ENCODE measurements at places on chromosomes 3 and 15.
A peak's percentile ranks its signal among the peaks of the same experiment; 100 is the strongest.

- no peak overlapping the region for H3K27ac ChIP-seq
- no peak overlapping the region for H3K4me3 ChIP-seq
- H3K36me3 ChIP-seq = no peaks in the 10 kb centered on the region
- H3K27me3 ChIP-seq = no peaks in the 10 kb centered on the region
Observed at GRCh38 chr15:35281515-35281914, 196.4 kb upstream of the NANOGP8 start.

DNA sequence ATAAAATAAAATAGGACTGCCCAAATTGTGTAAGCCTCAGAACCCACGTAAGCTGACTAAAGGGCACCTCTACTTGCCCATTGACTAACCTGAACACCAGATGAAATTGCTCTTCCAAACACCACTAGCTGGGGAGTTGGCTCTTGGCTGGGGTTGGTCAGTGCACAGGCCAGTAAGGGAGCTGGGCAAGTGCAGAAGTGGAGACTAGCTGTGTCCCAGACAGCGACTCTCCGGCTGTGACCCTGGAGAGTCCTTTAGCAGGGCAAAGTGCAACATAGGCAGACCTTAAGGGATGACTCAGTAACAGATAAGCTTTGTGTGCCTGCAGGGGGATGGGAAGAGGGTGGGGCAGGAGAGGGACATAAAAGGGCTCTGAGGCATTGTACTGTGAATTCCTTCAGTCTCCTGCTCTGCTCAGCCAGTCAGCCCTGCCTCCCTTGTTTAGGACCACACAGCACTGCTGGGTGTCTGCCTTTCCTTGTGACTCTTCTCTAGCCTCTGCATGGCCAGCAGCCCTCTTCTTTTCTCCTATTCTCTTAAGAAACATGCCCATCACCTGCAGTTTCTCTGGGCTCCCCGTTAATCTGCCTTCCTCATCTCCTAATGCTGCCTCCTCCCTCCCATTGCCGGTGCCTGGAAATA, 13.2 kb downstream of the NR1I2 start:
- H3K27ac ChIP-seq = no peak overlapping the region
- H3K36me3 ChIP-seq = no peaks in the 10 kb centered on the region
- no peak overlapping the region for H3K4me3 ChIP-seq
- no peaks in the 10 kb centered on the region for H3K4me1 ChIP-seq
- DNase-seq = no peak

DNA sequence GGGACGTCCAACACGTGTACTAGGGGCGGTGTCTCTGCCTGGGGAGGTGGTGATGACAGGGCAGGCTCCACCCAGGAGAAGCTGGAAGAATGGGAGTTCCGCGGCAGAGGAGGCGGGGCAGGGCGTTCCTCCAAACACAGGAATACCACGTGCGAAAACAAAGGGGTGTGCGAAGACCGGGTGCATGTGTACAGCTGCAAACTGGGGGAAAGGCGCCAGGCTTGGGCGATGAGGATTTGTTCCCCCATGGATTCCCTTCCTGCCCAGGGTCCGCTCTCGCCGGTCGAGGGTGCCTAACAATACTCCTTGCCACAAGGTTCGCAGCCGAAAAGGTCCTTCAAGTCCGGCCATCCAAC, 500 bp upstream of the ZSCAN2 start:
- peak overlapping the region; percentile 98 for H3K4me3 ChIP-seq
- peaks cover 10% of the 10 kb centered on the region for H3K4me1 ChIP-seq
- DNase-seq = peak; percentile 92
- H3K27ac ChIP-seq = peak overlapping the region; percentile 77
- H3K36me3 ChIP-seq = peaks cover 18% of the 10 kb centered on the region

GRCh38 chr3:152335273-152335672, 66.5 kb downstream of the MBNL1 start:
- H3K27ac ChIP-seq = peak overlapping the region; percentile 24
- DNase-seq = no peak
- no peaks in the 10 kb centered on the region for H3K27me3 ChIP-seq
- H3K4me1 ChIP-seq = peaks cover 78% of the 10 kb centered on the region
- no peaks in the 10 kb centered on the region for H3K36me3 ChIP-seq

DNA sequence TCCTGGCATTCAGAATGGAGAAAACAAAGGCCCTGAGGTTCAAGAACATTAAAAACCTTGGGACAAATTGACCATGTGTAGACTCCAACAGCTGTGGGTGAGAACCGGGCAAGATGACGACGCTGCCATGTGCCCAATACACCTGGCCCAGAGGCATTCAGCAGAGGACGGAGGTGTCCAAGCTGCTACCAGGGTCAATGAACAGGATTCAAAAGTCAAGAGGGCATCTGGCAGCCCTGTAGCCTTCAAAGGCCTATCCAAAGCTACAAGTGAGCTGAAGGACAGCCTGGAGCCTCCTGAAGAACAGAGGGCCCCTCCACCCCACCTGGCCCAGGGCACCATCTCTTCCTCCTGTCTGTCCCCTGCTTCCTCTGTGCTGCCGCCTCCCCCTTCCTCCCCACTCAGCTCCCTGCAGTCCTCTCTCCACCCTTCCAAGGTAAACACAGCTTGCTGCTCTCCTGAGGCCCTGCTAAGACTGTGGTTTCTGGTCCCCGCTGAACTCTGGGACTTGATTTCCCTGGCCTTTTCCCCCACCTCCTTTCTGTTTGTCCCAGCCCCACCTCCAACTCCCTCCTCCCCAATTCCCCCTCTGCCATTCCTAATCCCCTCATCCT, 57.5 kb downstream of the HMCES start:
- H3K4me1 ChIP-seq = no peaks in the 10 kb centered on the region
- no peak for DNase-seq
- H3K36me3 ChIP-seq = no peaks in the 10 kb centered on the region

GRCh38 chr15:31217067-31217466, 109.6 kb upstream of the KLF13 start:
- H3K27ac ChIP-seq = peak overlapping the region; percentile 98
- H3K4me1 ChIP-seq = peaks cover 17% of the 10 kb centered on the region
- no peaks in the 10 kb centered on the region for H3K27me3 ChIP-seq
- DNase-seq = no peak

DNA sequence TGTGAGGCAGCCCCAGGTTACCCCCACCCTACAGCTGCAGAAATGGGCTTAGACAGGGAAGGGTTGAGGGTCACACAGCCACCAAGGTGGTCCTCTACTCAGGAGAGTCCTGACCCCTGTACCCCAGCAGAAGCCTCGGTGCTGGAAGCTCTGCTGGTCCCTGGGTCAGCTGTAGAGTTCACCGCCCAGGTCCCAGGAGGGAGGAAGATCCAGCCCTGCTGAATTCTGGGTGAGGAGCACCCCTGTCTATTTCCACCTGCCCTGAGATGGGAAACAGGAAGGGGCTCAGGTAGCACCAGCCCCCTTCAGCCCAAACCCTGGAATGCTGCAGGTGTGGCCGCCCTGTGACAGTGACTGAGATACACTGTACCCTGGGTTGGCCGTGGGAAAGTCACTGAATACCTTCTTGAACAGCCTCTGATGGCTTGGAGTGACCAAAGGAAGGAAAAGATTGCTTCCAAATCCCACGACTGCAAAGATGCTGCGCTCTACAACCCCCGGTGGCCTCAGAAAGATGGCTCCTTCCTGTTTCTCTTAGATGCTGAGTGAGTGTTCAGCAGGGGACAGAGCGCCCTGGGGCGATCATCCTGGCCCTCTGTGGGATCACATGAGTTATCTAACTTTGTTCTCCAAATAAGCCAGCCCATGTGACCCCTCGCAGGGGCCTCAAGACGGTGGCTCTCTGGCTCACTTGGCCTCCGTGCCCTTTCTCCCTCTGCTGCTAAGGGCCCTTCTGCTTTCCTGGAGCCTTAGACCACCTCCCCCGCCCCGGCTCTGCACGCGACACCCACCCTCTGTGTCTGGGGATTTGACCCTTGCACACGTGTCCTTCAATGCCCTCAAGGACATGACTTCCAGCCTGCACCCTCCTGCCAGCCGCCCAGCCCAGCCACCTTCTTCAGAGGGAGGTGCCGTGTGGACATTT, 141.9 kb downstream of the NSMCE3 start:
- peak; percentile 46 for DNase-seq
- H3K4me3 ChIP-seq = no peak overlapping the region
- no peaks in the 10 kb centered on the region for H3K36me3 ChIP-seq
- no peak overlapping the region for H3K27ac ChIP-seq
- H3K4me1 ChIP-seq = no peaks in the 10 kb centered on the region

DNA sequence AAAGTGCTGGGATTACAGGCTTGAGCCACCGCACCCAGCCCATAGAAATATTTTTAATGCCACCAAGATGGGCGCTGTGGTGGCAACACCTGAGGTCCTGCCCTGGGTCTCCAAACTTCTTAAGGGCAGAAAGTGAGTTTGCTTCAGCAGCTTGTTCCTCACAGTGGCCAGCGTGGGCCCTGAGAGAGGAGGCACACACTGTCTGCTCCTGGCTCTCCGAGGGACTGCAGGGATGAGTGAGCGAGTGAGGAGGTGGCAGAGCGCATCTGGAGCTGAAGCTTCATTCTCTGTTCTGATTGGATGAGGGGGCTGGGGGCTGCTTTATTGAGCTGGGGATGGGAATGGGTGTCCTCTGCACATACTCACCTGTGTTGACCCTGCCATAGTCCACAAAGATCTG, 57.6 kb upstream of the RAB6B start:
- no peaks in the 10 kb centered on the region for H3K4me1 ChIP-seq
- H3K36me3 ChIP-seq = no peaks in the 10 kb centered on the region
- no peak overlapping the region for H3K4me3 ChIP-seq
- no peaks in the 10 kb centered on the region for H3K27me3 ChIP-seq
- H3K27ac ChIP-seq = no peak overlapping the region

- DNase-seq = no peak
- H3K4me1 ChIP-seq = peaks cover 18% of the 10 kb centered on the region
- no peak overlapping the region for H3K4me3 ChIP-seq
- no peak overlapping the region for H3K27ac ChIP-seq
Observed at GRCh38 chr3:173502983-173503568, 105.5 kb downstream of the NLGN1 start.

DNA sequence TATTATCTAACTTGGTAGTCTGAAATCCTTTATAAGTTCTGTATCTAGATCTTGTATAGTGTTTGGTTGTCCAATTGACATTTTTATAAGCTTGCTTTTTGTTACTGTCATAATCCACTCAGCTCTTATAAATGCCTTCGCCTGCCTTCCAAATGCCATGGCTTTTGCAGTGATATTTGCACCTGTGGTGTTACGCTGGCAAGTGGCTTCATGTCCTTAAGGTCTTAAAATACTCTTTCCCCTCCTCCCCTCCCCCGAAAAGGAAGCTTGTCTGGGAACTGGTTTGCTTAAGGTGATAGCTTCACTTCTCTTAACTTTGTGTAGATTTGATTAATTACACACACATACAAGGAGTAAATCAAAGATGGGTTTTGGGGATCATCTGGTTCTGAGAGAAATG, 62.0 kb downstream of the ABHD2 start:
- peaks cover 30% of the 10 kb centered on the region for H3K4me1 ChIP-seq
- H3K27ac ChIP-seq = no peak overlapping the region
- DNase-seq = no peak
- H3K36me3 ChIP-seq = peaks cover 18% of the 10 kb centered on the region

DNA sequence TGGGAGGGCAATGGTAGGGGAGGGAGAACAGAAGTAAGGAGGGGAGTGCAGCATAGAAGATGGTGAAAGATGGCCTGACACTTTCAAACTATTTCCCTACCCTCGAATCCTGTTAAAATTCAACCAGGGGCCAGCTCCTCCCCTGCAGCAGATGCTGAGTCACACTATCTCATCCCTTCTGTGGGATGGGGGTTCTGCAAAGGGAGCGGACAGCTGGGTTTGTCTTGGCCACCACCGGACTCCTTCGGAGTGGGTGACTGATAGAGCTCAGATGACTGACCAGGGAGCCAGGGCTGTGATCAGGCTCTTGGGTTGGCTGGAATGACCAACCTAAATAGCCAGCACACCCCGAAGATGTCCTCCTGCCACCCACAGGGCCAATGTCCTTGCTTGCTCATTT, 33.6 kb upstream of the TMCC1 start:
- H3K36me3 ChIP-seq = no peaks in the 10 kb centered on the region
- H3K4me1 ChIP-seq = no peaks in the 10 kb centered on the region
- H3K27me3 ChIP-seq = no peaks in the 10 kb centered on the region
- DNase-seq = no peak
- H3K27ac ChIP-seq = no peak overlapping the region

DNA sequence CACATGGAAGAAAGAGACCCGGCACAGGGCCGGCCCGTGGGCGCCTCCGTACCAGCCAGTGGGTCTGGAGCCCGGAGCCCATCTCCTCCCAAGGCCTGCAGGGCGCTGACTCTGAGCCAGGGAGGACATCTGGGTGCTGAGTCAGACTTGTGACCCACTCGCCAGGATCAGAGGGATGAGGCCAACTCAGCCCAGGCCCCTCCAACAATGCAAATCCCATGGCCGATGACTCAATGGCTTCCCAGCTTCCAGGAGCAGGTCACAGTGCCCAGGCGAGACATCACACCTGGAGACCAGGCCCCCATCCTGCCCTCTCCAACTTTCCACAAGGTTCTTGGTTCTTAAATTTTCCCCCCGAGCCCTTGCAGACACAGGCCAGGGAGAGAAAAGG, 95.1 kb downstream of the LRIG1 start:
- peak overlapping the region; percentile 82 for H3K27ac ChIP-seq
- no peak overlapping the region for H3K4me3 ChIP-seq
- peak; percentile 89 for DNase-seq
- no peaks in the 10 kb centered on the region for H3K27me3 ChIP-seq
- peaks cover 100% of the 10 kb centered on the region for H3K4me1 ChIP-seq

GRCh38 chr3:48624767-48625166, 3.2 kb upstream of the TMEM89 start:
- no peaks in the 10 kb centered on the region for H3K27me3 ChIP-seq
- H3K4me1 ChIP-seq = no peaks in the 10 kb centered on the region
- no peak overlapping the region for H3K27ac ChIP-seq
- peaks cover 20% of the 10 kb centered on the region for H3K36me3 ChIP-seq
- no peak overlapping the region for H3K4me3 ChIP-seq
- DNase-seq = no peak

GRCh38 chr3:134737516-134737915, 57.5 kb upstream of the EPHB1 start:
- no peaks in the 10 kb centered on the region for H3K27me3 ChIP-seq
- no peak for DNase-seq
- H3K27ac ChIP-seq = no peak overlapping the region
- H3K4me1 ChIP-seq = no peaks in the 10 kb centered on the region

Measured in sigmoid colon (tissue), 7 donors.